Right kidney (tissue), 9 donors: ENCODE measurements at places on chromosomes 16 and 17.

DNA sequence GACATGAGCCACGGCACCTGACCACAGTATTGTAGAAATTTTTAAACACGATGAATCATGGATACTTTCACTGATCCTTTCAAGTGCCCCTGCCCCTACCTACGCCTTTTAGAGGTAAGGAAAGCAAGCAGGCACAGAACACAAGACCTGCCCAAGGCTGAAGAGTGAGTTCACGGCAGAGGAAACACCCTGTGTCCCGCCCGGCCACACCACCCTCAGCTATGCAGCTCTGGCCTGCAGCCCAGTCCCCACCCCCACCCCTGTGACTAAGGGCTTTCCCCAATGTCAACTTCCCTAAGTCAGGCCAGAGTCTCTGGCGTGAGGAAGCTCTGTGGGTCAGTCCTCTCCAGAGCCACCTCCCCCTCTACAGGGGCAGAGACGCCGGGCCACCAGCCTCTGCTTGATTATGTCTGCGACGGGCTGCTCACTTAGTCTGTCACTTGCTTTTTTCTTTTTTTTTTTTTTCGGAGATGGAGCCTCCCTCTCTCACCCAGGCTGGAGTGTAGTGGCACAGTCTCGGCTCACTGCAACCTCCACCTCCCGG lies 8.4 kb downstream of the SLC16A5 start:
- no peak for DNase-seq

- DNase-seq: no peak
Measured at GRCh38 chr16:8611886-8612600, 9.5 kb upstream of the METTL22 start.

GRCh38 chr17:57522042-57523005 lies 222.8 kb downstream of the CCDC182 start:
- peak; percentile 49 for DNase-seq

GRCh38 chr17:43845766-43846165 lies 1.2 kb upstream of the CD300LG start:
- no peak for DNase-seq

DNA sequence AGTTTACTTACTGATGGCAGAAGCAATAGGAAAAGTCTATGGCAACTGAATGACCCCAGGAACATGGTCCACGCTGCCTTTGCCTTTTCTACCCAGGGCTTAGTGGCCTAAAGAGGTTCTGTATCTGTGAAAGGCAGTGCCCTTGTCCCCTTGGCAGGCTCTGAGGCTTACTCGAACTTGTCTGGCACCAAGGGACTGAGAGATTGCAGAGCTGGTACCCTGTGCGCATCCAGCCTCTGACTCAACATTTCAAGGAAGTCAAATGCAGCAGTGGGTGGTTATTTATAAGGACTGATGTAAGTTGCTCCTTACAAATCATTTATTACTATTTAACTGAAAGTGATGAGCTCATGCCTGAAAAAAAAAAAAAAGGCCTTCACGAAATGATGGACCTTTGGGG lies 299.9 kb upstream of the MYOCD start:
- no peak for DNase-seq

DNA sequence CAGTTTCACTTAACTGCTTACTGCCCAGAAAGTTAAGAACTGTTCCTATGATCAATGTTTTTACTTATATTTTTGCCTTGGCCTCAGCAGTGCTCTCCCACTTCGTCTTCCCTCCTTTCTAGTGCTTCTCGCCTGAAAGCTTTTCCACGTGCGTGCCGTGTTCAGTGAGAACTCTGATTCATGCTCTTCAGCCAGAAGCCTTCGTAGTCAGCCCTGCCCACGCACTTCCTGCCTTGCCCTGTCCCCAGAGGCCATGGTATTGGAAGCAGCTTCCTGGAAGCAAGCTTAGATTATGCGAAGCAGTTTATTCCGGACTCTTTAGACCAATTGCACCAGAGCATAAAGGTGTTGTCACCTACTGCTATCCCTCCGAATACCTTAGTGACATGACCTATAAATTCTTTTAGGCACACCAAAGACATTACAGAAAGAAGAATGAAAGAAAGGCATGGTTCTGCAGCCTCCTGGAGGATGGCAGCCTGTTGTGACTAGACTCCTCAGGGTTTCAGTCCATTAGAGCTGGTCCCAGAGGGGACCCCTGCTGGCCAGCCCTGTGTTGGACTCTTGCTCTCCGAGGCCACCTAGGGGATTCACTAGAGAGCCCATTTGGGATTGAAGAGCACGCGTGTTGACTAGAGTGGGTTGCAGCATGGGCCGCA lies 105.2 kb downstream of the RPTOR start:
- DNase-seq: no peak

DNA sequence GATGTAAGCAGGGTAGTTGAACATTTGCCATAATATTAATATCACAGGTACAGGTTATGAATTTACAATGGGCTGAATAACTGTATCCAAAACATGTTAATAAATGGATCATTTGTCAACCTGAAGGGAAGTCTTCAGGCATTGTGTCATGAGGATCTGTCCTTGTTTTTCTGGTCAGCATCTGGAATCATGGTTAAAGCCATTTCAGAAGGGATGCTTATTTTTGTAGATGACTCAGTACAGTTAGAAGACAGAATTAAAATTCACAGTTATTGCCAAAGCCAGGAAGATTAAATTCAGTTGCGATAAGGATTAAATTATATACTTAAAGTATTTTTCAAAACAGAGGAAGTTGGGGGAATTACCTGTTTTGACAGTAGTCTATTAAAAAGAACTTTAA lies 8.0 kb downstream of the PSMD11 start:
- no peak for DNase-seq

DNA sequence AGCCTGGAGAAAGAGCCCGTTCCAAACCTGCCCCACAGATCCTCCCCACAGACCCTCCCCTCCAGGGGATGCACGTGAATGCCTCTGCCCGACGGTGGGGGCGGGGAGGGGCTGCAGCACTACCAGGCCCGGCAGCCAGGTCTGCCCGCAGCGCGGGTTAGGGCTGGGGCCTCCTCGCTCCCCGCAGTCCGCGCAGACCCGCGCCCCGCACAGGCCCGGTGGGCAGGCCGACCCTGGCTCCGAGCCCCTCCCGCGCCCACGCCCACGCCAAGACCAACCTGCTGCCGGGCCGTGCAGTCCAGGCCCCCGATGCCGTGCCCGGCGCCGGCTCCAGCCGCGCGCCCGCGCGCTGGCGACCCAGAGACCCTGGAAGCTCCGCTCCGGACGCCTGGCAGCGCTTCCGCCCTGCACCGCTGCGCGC lies at the start of gene RPUSD1:
RPUSD1 (minus strand) TSS at position 404 of the 421 bp plus-strand sequence. CDS start 644 bp downstream, outside the sequence.
- DNase-seq: peak; percentile 65

DNA sequence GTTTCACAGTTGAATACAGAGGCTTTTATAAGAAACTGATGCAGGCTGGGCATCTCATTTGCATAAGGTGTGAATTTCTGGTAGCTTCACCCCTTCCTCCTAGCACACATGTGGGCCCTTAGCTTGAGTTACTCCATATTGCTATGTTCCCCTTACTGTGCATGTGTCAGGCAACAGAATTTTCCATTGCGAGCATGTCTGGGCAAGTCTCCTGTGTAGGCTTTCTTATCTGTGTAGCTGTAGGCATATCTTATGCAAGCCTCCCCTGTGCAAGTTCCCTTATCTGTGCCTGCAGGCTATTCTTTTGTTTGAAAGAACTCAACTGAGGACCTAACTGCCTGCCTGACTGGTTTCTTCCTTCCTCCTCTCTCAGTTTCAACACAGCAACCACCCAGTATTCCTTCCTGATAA lies 597.4 kb upstream of the CDH5 start:
- no peak for DNase-seq

DNA sequence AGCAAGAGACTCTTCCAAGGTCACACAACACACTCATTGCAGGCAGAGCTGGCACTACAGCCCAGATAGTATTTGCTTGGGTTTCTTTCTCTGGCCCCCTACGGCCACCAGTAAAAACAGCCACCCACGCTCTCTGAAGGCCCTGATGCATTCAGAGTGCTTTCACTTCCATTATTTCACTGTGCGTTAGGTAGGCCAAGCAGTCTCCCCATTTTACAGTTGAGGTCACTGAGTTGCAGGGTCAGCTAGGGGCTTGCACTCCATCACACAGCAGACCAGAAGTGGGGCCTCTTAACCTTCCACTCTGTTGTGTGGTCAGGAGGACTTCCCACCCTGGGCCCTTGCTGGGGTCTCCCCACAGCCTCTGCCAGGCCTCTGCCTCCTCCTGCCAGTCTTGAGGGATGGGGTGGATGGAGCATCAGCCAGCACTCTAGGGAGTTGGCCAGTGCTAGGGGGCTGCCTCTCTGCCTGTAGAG lies 2.5 kb downstream of the TBX21 start:
- no peak for DNase-seq
